ENCODE measurements at places on chromosomes 5 and 9. TPM values are rescaled to one million over a fixed set of nuclear protein-coding genes. Genes with fewer than 3 reads are reported as not detected.

- no peak for DNase-seq
Measured at GRCh38 chr9:2934241-2934650, 90.4 kb upstream of the PUM3 start.

DNA sequence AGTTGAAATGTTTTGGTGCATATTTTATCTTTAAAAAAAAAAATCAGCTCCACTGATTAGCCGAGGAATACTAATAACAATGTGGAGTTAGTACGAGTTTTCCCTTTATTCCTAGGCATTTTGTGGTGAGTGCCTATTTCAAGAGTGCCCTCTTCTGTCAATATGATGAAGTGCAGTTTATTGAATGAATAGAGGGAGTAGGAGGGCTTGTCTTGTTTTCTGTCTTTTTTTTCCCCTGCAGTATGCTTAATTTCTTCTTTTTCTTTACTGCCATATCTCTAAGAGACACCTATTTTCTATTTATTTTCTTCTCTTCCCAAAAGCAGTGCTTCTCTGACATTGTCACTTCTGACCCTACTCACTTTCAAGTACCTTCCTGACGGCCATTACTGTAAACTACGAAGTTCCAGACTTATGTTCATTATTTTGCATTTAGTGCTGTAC lies 169.6 kb upstream of the PITX1 start:
- no peak for DNase-seq

DNA sequence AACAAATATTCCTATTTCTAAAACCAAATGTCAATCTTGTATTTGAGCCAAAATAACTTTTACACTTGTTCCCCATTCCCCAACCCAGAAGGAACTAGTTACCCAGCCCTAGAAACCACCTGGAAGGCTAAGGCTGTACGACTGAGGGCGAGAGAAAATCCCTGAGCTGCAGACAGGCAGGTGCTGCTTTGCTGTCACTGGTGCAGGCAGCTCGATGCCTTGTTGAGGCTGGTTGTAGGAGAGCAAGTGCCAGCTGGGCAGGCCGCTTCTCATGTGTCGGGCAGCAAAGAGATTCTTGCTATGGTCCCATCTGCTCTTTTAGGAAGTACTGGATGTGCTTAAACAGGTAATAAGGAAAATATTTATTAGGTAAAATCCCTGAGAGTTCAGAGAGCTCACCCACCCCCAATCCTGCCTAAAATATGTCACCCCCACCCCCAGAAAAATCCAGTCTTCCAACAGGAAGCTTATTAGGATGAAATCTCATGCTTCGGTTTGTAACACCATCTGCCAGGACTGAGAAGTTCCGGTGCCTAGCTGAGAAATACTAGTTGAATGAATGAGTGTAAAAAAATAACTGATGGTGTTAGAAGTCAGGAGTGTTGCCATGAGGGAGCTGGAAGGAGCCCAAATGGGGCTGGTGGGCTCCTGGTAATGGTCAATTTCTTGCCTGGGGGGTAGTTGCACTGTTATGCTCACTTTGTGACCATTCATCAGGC lies 91.1 kb upstream of the DMRT1 start:
- DNase-seq: no peak

DNA sequence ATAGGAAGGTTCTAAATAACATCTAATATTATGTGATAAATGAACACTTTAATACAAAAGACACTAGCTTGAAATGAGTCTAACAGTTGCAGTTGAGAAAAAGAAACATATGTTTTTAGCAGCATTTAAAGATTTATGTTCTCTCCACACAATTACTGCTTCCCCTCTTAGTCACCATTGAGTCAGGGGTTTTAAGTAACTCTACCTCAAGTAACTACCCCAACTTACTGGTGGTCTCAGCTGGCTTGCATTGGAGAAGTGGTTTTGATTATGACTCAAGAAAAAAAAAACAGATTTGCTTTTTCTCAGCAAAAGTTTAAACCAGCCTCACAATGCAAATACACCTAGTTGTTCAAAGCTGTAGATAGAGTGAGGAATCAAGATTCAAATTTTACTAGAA lies 1216.5 kb upstream of the CDH9 start:
- DNase-seq: no peak

GRCh38 chr5:120735076-120735475 lies 271.0 kb downstream of the PRR16 start:
- DNase-seq: no peak

DNA sequence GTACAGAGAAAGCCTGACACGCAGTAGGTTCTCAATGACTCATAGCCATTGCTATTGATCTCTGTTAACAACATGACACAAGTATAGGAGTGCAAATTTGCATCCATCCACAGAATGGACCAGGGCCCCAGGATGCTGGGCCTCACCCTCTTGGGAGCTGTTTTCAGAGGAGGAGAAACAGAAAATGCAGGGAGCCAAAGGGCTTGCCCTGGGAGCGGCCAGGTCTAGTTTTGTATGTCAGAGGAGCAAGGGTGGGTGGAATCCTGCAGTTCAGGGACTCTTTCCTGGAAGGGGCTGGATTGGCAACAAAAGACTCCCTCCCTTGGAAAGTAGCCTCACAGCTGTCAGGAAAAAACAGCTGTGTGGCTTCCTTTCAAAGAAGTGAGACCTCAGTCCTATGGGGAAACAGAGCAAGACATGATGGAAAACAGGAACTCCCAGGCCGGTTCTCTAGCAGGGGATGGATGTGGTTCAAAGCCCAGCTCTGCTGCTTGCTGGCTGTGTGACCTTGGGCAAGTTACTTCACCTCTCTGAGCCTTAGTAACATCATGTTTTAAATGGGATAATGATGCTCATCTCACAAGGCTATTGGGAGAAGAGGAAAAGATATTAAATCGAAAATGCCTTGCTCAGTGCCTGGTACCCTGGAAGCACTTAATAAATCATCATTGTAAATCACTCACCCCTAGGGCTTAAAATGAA lies 50.5 kb upstream of the SH3PXD2B start:
- DNase-seq: no peak

DNA sequence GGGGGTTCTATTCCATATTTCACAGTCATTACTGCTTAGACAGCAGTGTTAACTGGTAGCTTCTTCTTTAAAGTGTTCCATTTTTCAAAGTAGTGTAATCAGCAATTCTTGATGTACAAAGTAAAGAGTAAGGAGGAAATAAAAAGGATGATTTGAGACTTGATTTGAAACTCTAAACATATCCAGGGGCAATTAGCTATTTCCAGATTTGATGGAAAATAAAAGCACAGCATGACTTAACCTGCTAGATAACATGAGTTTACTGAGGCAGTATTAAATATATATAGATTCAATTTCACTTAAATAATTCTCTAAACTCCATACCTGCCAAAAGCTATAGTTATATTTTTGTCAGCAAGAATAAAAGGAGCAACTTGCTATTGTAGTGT lies 29.8 kb downstream of the NR2F1 start:
- DNase-seq: no peak

DNA sequence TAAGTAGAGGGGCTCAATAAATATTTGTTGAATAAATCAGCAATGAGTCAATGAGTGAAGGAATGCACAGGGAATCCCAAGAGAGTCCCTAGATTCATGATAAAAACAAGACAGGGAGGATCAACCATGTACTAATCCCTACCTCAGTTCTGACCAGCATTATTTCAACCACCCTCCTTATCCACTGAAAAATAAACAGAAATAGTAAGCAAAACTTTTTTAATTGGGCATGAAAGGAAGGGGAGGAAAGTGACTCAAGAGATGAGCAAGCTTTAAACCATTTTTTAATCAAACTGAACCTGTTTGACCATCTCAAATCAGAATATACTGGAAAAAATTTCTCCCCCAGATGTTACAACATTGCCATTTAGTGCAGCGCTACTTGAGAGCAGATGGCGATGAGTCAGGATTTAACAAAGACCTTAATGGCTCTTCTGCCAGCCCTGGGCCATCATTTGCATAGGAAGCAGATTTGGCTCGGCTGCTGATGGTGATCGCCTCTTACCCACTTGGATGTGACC lies 194.8 kb upstream of the SLC30A5 start:
- DNase-seq: no peak

DNA sequence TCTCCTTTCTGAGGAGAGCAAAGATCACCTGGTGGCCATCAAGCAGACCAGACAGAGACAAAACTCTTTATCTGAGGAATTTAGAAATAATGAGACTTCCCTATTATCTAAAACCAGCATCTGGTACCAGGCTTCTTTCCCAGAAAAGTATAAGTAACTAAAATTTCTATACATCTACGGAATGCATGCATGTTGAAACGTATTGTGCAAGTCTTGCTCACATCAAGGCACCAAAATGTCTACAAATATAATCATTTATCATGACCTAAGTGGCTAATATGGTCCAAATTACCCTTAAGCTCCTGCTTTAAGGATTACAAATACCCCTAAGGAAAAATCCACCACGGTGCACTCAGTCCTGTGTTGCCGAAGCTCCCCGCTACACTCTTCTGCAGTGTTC lies 286.3 kb downstream of the CDH18 start:
- no peak for DNase-seq

GRCh38 chr5:63128018-63128417 lies 549.4 kb downstream of the LRRC70 start:
- DNase-seq: no peak

- DNase-seq: no peak
Measured at GRCh38 chr5:10584714-10585517, 21.0 kb downstream of the ANKRD33B start.

GRCh38 chr5:8756498-8757084 lies 789.3 kb downstream of the SEMA5A start:
- DNase-seq: peak; percentile 15

- DNase-seq: no peak
Measured at GRCh38 chr5:103498211-103498610, 64.4 kb downstream of the NUDT12 start.

DNA sequence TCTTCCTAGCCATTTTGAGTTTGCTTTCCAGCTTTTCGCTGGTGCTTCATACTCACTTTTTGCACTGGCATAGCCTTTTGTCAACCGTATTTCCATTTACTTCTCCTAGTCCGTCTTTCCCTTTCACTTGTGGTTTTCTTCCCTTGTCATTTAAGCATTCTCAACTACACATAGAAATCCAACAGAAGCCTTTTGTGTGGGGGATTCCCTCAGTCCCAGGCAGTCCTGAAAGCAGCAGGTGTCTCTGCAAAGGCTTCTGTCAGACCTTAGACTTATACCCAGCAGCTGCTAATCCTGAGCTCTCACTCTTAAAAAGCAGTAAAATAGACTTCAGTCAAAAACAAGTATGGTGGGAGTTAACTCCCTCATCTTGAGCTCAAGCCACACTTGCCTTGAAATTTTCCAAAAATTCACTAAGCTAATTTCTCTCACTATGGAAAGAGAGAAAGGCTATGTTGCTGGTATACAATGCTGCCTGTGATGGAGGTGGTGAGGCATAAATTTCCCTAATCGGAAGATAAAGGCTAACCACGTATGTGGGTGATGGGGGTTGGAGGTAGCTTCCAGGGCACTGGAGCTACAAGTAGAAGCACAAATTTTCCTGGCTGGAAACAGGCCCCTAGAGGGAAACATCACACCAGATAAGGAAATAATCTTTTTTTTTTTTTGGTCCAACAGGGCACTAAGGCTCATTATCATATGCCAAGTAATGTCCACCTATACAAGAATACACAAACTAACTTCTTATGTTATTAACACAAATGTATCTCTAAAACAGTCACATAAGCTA lies 34.8 kb upstream of the IFNK start:
- no peak for DNase-seq

CNTNAP3B gene
- total RNA-seq: 34.4 TPM

ECM2 gene
- total RNA-seq: not detected

PCDHGB1 gene
- total RNA-seq: 1.1 TPM

VDAC1 gene
- total RNA-seq: 252 TPM

FGD3 gene
- not detected for total RNA-seq

NUTM2G gene
- not detected for total RNA-seq

All from dermis microvascular lymphatic vessel endothelial cell (primary cell).